Stimulated activated CD4-positive, alpha-beta T cell treated with anti-CD3 and anti-CD28 coated beads, Interleukin-4, amount 100 ng/mL, for 1 hour (primary cell): ENCODE measurements at places on chromosomes 11 and 22.

- no peak for DNase-seq
Measured at GRCh38 chr11:79949574-79949973, 508.7 kb upstream of the TENM4 start.

GRCh38 chr22:41445129-41446056 is 1.2 kb downstream of the TOB2 start:
- DNase-seq, result peak; percentile 25

GRCh38 chr22:46058591-46059519 is 81.9 kb upstream of the WNT7B start:
- no peak for DNase-seq

DNA sequence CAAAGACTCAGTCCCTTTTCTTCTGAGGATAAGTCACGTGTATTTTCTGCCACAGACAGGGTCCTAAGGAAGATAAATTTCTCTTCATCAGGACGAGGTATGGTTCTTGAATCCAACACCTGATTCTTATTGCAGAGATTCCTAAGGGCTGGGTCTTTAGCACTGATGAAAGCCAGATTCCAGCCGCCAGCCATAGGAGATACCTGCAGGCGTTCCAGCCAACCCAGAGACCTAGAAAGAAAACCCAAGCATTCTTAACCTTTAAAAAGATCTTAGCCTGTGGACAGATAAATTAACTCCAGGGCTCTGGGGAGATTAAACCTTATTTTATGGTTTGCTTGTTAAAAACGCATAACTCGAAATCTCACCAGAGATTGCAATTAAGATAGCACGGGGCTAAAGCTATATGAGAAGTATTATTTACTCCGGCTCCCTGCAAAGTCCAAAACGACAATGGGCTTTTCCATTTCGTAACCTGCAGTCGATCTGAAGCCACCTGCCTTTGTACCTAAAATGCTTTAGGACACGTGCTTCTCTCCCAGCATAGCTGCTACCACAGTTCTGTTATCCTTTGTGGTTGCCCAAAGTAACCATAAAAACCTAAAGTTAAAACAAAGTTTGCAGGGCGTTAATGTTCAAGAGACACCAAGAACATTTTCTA is 104.5 kb downstream of the NXPE2 start:
- DNase-seq, result no peak

DNA sequence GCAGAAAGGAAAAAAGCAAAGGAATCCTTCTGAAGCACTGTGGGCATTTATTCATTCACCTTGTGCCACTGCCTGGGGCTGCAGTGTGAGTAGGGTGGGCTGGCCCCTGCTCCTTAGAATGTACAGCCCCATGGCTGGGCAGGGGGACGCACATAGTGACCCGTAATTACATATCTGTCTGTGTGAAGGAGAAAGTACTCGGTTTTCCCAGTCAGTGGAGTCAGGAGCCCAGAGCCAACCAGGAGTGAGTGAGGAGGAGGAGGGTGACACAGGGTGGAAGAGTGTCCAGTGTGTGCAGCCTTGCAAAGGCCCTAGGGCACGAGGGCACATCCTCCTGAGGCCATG is 91.9 kb downstream of the CDKN1C start:
- no peak for DNase-seq

DNA sequence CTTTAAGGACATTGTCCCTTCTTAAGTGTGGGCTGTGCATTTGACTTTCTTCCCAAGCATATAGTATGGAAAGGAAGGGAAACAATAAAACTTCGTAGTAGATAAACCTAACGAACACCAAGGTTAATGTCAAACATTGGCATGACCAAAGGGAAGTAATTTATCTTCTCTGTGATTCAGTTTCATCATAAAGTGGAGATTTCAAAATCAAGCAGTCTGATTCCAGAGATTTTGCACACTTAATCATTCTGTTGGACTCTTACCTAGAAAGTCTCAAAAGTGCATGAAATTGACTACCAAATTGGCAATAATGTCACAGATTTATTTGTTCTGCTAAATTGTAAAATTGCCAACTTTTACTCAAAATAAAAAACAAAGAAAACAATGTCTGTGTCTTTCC is 559.7 kb downstream of the JRKL start:
- DNase-seq, result no peak

GRCh38 chr11:62157603-62158002 is 32.4 kb upstream of the SCGB1D1 start:
- DNase-seq, result no peak

DNA sequence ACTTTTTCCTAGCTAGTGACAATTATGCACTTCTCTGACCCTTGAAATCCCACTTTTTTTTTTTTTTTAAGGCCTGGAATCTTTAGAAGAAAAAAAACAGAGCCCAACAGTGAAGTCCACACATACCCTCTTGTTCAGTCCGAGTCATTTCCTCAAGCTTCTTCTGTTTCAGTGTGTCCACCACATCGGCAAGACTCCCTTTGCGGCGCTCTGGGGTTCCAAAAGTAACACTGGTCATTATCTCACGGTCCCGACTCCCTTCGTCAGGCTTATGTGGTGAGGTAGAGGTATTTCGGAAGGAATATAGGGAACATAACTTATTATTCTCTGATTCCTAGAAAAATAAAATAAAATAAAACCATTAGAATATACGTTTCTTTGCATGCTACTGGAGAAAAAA is 38.0 kb downstream of the SOX6 start:
- no peak for DNase-seq
